Foreskin keratinocyte (primary cell): ENCODE measurements at places on chromosomes 1 and 21. TPM values are rescaled to one million over a fixed set of nuclear protein-coding genes. Genes with fewer than 3 reads are reported as not detected.

DNA sequence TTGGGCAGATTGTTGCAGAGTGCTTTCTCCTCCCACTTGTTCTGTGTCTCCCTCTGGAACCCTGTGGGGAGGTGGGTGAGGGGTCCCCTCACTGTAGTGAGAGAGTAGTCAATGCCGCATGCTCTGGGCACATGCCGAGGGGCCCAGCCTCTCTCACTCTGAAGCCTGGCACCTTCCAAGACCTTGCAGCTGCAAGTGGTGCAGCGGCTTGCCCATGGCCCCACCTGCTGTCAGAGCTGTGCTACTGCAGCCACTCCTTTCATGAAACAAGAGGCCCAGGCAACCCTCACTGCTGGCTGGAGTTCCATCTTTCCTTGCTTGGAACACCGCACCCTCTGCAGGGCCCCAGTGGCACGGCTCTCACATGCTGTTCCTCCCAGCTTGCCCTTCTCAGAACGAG is 58.4 kb upstream of the COL6A1 start:
- DNase-seq = no peak

DNA sequence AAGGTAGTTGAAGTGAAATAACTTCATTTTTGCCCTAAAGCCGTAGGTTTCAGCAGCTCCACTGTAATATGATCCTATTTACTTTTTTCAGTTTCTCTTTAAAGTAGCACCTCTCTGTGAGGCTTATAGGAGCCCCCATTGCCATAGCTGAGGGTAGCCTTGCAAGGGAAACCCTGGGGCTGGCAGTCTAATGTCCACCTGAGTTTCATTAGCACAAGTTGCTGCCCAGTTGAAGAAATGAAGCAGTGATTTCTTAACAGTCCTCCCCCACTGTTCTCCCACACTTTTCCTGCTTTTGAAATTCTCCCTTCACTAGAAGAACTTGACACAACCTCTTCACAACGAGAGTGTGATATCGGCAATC is 1.5 kb downstream of the HMCN1 start:
- DNase-seq = no peak

The FCRL2 gene
- total RNA-seq = not detected in 2 replicates

DNA sequence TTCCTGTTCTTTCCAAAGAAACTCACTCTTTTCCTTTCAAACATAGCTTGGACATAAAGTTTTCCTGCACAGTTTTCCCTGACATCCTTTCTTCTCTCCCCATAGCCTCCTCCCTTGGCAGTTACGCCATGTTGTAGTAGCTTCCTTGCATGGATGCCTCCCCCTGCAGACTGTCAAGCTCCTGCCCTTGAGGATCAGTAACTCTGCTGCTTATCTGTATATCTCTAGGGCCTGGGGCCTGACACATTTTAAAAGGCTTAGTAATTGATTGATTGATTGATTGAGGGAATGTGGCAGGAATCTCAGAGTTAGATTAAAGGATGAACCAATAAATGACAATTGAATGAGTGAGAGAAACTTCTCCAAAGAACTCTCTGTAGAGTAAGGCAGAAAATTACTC is 143.7 kb downstream of the NEK7 start:
- DNase-seq = no peak

DNA sequence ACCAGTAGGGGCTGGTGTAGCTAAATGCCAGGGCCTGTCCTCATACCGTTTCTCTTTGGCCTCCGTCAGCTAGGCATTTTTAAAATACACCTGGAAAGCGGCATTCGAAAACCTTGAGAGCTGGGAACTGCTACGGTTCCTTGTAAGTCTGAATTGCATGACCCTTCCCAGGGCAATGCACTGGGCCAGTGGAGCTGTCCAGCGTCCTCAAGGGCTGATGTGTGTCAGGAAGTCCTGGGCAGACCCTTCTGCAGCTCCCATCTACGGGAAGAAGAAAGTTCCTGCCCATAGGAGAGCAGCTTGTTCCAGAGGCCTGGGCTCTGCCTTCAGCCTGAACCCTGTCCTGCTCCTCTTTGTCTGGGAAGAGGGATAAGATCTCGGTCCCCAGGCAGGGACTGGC is 34.1 kb downstream of the UBASH3A start:
- DNase-seq = no peak

The FOXD2 gene
- 0.14 and 0.20 TPM in 2 replicates for total RNA-seq

DNA sequence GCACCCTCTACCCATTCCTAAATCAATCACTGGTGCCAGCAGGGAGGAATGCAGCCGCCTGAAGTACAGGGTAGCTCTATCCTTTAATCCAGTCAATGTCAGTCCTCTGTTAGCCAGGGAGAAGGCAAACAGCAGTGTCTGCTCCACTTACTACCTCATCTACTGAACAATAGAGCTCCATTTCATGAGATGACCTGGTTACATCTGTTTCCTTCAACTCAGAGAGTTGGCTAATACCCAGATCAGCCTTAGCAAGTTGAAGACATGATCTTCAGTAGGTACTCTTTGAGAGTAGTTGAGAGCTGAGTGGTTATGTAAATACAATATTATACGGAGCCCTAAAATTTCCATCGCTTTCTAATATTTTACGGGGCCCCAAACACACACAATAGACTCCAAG is 46.1 kb upstream of the CD34 start:
- DNase-seq = no peak

- DNase-seq = no peak
Observed at GRCh38 chr1:223641523-223642039, 23.9 kb downstream of the CAPN8 start.

GRCh38 chr1:201896951-201897391 is 8.3 kb downstream of the SHISA4 start:
- peak; percentile 78 for DNase-seq

DNA sequence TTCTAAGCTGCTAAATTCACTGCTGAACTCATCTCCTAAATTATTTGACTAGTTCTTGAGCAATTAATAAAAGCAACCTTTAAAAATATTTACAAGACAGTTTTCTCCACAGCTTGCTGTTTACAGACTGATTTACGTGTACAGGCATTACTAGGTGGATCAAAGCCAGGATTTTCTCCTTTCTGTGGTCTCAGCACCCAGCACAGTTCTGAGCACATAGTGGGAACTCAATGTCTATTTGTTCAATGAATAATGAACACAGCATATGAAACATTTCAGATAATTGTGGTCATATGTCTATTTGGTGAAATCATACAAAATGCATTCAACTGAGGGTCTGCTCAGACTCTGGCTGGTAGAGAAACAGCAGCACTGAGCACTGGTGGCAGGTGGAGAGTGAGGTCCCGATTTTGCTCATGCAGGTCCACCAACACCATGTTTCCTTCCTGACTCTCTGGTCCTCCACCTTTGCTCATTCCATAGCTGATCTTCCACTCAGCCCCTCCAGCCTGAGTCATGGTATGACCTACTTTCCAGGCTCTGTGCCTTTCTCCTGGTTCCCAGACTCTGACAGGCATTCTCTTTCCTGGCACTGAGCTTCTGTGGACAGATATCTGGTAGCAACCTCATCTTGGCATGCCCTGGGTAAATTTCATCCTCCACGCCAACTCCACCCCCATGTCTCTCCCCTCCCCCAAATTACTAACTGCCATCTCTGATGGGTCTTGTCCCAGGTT is 311.3 kb downstream of the TGFB2 start:
- no peak for DNase-seq

The HES3 gene
- total RNA-seq = not detected in 2 replicates

DNA sequence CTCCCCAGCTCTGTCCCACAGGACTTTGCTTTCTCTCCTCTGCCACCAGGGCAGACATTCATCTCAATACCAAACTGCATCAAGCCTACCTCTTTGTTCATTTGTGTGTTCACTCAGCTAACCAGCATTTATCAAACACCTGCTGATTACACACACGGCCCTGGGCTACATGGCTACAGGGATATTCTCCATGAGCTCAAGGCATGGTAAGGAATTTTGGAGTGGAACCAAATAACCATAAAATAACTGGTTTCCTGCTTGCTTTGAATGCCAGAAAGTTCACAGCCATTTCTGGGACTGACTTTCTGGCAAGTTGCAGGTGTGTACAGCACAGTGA is 54.6 kb downstream of the LDLRAD2 start:
- no peak for DNase-seq

The FMN2 gene
- total RNA-seq = not detected in 2 replicates

DNA sequence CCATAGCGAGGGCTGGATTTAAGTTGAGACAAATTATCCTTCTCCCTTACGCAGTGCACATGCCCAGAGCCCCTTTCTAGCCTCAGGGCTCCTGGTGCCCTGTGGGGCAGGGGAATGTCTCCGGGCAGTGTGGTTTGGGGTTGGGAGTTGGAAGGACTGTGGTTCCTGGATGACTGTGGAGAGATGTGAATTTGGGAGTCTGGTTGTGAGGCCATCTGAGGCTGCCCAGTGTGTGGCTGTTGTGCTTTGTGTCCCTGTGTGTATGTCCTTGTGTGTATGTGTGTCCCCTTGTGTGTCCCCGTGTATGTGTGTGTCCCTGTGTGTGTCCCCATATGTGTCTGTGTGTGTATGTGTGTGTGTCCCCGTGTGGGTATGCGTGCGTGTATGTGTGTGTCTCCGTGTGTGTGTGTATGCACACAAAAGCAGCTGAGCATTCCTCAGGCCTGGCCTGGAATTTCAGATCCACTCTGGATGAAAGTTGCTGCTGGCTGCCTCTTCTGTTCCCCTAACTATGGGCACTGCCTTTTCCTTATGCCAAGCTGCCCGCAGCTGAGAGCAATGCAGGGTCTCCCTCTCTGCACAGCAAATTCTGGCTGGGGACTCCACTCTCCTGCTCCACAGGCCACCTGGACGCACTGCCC is 65.4 kb downstream of the UBIAD1 start:
- no peak for DNase-seq

DNA sequence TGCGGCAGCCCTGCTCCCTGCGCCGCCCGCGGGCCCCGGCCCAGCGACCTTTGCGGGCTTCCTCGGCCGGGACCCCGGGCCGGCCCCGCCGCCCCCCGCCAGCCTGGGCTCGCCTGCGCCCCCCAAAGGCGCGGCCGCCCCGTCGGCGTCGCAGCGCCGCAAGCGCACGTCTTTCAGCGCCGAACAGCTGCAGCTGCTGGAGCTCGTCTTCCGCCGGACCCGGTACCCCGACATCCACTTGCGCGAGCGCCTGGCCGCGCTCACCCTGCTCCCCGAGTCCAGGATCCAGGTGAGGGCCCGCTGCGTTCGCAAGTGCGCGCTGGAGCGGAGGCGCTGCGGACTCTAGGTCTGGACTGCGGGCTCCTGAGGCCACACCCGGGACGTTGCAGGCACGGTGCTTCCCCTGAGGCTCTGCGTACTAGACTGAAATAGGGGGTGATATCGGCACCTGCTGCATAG is 351 bp downstream of the MIXL1 start:
- DNase-seq = no peak

GRCh38 chr1:186089940-186090339 is 285.1 kb downstream of the TPR start:
- no peak for DNase-seq

The HSPG2 gene
- total RNA-seq = 44.6 and 57.5 TPM in 2 replicates

DNA sequence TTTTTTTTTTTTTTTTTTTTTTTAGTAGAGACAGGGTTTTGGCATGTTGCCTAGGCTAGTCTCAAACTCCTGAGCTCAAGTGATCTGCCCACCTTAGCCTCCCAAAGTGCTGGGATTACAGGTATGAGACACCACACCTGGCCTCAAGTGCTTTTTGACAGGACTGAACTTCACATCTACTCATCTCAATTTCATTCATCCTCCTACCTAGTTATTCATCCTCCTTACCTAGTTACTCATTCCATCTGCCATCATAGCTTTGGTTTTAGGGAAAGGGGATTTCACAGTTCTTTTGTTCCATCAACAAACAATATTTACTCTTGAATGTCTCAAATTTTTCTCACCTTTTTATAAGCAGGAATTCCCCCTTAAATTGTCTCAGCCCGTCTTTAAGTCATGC is 38.6 kb upstream of the RALGPS2 start:
- DNase-seq = peak; percentile 79

DNA sequence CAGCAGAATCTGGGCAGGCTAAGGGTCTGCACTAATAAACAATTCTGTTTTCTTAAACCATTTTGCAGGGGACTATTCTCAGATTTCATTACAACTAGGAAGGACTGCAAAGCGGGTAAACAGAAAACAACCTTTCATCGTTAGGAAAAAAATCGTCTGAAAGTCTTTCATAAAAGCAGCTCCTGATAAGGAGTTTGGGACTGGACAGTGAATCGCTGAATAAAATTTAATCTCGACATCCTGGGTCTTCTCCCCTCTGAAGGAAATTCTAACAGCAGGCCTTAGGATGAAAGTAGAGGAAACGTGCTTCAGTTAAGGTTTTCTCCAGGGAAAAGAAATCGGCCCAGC is 471 bp upstream of the MTF2 start:
- no peak for DNase-seq

GRCh38 chr1:42657201-42657600 is 1.0 kb upstream of the PPIH start:
- no peak for DNase-seq

GRCh38 chr1:234237393-234237792 is 135.9 kb upstream of the COA6 start:
- no peak for DNase-seq

GRCh38 chr21:45941717-45942546 is 39.6 kb upstream of the COL6A1 start:
- DNase-seq = no peak

GRCh38 chr1:110736900-110737605 is 62.3 kb upstream of the KCNA3 start:
- no peak for DNase-seq

DNA sequence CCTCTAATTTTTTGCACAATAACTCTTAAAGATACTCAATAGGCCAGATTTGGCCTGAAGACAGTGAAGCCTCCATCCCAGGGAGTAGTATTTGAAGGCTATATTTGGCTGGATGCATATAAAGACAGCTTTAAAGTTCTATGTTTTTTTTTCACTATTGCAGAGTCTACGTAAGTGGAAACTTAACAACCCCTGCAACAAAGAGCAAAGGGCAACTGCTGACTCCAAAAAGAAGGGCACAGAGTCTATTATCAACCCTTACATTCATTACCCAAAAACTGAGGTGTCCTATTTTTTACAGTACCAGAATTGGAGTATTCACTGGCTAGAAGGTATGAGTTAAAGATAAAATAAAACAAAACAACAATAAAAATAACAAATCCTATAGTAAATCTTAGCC is 329.8 kb upstream of the PKN2 start:
- no peak for DNase-seq

GRCh38 chr1:8315573-8316475 is 2.1 kb upstream of the SLC45A1 start:
- DNase-seq = no peak

GRCh38 chr1:212700223-212700891 is 717 bp upstream of the BATF3 start:
- no peak for DNase-seq

DNA sequence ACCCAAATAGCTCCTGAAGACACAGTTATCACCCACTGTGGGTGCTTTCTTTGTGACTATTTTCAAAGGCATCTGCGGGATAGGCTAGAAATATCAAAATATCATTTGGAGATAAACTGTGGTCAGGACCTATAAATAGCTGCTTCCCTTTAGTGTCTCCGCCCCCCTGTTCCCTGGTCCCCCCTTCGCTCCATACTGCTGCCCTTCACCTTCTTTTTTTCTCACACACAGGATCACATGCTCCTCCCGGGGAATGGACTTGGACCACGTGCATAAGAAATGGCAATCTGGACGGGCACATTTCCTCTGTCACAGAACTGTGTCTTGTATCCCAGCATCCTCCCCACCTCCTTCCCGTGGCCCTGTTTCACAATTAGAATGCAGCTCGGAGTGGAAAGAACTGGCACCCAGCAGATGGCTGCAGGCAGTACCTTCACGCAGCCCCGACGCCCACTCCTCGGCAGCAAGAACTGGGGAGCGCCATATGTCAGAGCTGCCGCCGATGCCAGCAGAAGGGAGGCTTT is 68.8 kb upstream of the SSX2IP start:
- no peak for DNase-seq
